ENCODE measurements at places on chromosomes 3 and 15.

DNA sequence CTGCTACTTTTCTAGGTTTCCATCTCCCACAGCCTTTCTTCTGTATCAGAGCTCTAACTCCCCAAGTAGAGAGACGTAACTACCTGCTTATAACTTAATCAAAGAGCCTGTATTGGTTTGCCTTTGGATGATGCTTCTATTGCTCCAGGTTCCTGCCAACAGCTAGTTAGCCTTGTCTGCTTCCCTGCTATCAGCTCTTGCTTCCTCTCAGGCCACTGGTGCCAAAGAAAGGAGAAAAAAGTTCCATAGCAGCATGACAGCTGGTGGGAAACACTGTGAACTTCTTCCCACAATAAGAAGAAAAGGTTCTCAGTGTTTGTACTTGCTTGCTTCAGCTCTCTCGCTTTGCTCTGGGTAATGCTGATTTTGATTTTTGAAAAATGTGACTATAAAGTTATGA is 206.6 kb downstream of the GBE1 start:
- DNase-seq = peak; percentile 26

- DNase-seq = no peak
Observed at GRCh38 chr15:90160781-90161727, 40.1 kb upstream of the SEMA4B start.

GRCh38 chr15:82298520-82298919 is 35.9 kb downstream of the SAXO2 start:
- no peak for DNase-seq

GRCh38 chr15:71349336-71349735 is 234.1 kb downstream of the THSD4 start:
- no peak for DNase-seq

- DNase-seq = no peak
Observed at GRCh38 chr3:123314359-123315270, 112.9 kb downstream of the SEC22A start.

DNA sequence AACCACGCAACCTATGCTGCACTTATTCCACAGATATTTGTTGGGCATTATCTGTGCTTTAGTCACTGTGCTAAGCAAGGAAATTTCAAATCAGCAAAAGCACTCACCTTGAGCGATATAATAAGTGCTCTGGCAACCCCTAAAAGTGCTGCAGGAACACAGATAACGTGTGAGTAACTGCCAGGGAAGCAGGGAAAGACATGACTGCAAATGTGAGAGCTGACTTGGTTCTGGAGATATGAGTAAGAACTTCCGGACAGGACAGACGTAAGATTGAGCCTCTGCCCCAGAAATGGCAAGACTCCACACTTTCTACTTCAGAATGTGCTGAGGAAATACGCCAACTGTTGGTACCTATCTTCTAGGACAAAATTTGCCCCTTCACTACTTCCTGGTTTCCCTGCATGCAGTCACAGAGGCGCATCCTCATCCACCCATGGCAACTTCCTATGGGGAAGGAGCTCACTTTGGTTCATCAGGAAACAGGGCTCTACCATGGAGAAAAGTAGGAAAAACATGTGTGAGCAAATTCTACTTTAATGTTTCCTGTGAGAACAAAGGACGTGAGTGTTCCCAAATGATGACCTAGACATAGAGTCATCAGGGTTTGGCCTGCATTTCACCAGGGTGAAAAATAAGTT is 41.7 kb downstream of the AQP9 start:
- peak; percentile 88 for DNase-seq

DNA sequence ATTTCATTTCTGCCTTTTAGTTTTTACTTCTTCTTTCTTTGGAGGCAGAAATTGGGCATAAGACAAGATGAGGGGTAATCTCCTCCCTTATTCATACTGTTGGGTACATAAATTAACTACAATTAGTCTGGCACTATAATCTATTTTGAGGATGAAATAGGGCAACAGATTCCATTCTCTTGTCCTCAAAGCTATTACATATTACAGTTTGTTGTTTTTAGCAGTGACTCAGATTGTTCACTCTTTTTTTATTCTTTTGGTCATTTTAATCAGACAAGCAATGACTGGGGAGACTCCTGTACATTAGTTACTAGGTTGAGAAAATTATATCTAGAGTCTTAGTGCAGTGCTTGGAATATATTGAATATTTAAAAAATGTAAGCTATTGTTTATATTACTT is 556.0 kb downstream of the OTOL1 start:
- DNase-seq = no peak

GRCh38 chr3:71421820-71422566 is 161.5 kb downstream of the FOXP1 start:
- DNase-seq = no peak

- no peak for DNase-seq
Observed at GRCh38 chr3:150956376-150956775, 16.2 kb downstream of the CLRN1 start.

GRCh38 chr3:52069135-52069534 is 12.8 kb upstream of the DUSP7 start:
- DNase-seq = no peak

- no peak for DNase-seq
Observed at GRCh38 chr15:20672470-20672869, 130.9 kb upstream of the GOLGA6L6 start.

DNA sequence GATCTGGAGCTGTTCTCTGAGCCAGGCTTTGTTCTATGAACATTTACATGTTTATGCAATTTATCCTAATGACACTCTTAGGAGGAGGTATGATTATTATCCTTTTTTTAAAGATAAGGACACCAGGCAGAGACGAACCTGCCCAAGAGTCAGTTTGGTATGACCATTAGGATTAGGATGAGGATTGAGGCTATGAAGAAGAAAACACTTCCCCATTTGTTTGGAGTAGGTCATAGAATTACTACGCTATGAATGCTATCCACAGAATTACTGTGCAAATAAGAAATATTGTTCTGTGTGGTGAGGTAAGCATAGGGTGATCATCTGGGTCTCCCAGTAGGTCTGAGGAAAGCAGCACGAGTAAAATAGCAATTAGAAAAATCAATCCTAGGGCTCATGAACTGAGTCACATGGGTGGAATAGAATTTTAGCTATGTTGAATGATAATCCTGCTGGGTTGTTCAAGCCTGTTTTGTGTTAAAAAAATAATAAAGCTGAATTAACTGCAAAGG is 23.9 kb downstream of the EIF4E3 start:
- DNase-seq = no peak

DNA sequence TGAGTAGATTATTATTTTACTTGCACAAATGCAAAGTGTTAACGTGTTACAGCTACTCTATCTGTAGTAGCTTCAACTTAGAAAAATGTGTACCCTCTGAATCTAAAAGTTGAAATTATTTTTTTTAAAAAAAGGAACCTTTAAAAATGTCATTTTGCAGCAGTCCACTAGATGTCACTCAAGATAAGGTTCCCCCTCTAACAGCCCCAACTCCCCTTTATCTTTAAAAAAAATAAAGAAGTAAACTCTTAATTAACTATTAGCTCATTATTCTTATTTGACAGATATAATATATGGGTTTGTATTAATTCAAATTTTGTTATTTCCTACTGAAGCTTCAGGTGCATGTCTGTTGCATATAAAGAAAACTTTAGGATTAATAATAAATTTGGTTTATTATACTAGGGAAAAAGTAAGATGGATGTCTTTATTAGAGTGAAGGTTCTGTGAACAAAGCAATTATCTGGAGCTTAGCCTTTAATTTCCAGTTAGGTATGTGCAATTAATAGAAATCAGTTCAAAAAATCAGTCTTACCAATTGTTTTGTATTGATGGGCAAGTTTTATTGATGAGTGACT is 288.5 kb downstream of the VGLL3 start:
- DNase-seq = no peak

- no peak for DNase-seq
Observed at GRCh38 chr3:27224197-27224596, 145.0 kb downstream of the NEK10 start.

DNA sequence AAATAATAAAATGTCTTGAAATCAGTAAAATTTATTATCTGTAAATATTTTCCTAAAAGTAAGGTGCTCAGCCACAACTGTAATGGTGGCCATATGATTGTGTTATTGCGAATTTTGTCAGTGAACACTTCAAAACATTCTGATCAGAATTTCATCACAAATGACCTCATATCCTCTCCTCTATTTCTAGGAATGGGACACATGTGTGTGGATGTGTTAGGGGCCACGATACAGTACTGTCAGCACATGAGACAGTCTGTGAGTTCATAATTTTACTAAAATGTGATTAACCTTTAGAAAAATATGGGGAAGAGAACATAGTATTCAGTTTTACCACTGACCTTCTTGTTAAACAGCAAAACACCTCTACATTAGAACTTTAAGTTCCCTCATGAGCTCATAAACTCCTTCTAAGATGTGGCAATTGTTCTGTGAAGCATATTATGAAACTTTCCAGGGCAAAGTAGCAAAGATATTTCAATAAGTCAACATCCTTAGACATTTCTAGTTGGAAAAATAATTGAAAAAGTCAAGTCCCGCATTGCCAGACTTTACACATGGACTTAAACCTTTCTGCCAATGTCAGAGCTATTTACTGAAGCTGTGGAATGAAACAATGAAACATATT is 158.2 kb upstream of the ABI3BP start:
- DNase-seq = no peak

DNA sequence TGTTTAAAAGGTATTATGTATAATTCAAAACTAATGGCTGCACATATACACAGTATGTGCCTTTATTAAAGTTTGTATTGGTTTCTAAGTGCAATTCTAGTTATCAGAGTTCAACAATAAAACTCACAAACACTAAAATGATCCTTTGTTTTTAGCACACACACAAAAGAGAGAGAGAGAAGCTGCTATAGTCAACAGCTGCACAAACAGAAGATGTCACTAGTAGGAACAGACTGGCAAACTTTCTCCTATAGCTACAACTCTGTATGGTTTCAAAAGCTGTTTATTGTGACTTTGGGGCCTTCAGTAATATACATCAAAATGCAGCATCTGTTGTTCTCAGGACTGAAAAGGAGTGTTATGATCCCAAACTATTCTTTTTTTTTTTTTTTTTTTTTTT is 6.1 kb downstream of the SECISBP2L start:
- no peak for DNase-seq

GRCh38 chr3:113533534-113533892 is 1.2 kb downstream of the SIDT1 start:
- no peak for DNase-seq
